ENCODE measurements at places on chromosomes 1 and 21. TPM values are rescaled to one million over a fixed set of nuclear protein-coding genes. Genes with fewer than 3 reads are reported as not detected.

Gene NKAIN1
- total RNA-seq = 0.36 TPM

Gene NT5C1A
- not detected for total RNA-seq

Gene LCE6A
- not detected for total RNA-seq

DNA sequence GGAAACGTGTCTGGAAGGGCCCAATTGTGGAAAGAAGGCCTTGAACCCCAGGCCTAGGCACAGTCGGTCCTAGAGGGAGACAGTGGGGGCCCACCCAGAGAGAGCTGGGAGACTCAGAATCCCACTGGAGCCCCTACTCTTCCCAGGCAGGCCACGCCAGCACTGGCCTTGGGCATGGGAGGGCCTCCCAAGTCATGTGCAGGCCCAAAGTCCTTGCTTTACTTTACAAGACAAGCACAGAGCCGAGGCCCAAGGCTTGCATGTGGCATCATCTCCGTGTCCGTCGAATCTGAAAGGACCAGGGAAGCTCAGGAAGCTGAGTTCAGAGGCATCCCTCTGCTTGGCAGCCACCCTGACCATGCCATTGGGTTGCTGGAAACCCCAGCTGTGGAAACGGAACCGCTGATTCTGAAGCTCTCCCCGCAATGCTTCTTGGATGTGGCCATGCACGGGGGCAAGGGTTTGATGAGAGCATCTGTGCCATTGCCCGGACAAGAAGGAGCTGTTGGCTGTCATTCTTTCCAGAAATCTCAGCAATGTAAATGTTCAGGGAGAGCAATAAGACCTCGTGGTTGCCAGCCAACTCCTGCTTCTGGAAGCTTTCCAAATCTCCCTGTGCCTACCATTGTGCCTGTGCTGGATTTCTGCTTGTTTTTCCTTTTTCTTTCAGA lies 32.8 kb downstream of the ABCG1 start:
- no peak for DNase-seq
